ENCODE measurements at places on chromosomes 2 and 18.

DNA sequence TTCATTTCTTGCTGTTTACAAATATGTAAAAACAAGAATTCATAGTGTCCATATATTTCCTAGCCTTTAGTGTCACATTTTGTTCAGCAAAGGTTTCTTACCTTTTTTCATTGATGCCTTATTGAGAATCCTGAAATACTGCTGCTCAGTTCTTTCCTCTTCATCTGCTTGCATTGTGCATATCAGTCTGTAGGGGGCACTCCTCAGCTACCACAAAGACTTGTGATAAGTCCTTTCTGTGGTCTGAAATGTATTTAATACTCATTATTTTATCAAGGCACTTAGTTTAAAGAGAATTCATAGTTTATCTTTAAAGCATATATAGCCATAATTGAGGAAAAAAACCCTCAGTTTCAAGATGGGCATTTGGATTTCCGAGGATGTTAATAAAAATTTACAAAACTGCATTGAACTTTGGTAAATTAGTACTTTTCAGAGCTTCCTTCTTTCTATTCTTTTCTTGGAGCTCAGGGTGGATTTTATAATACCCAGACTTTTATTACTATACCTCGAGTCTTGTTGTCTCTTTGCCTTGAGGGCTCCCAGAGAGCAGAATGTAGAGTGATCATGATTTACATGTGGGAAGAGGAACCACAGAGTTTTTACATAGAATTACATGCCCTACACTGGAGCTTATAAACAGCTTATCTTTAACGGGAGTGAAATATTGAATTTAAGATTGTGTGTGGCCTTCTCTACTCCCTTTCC, 570.1 kb downstream of the PLCL1 start:
- peak; percentile 89 for DNase-seq

GRCh38 chr18:45255197-45255890, 359.9 kb upstream of the SLC14A2 start:
- DNase-seq, result peak; percentile 92

- peak; percentile 89 for DNase-seq
Observed at GRCh38 chr18:3995476-3996102, 459.5 kb downstream of the DLGAP1 start.

DNA sequence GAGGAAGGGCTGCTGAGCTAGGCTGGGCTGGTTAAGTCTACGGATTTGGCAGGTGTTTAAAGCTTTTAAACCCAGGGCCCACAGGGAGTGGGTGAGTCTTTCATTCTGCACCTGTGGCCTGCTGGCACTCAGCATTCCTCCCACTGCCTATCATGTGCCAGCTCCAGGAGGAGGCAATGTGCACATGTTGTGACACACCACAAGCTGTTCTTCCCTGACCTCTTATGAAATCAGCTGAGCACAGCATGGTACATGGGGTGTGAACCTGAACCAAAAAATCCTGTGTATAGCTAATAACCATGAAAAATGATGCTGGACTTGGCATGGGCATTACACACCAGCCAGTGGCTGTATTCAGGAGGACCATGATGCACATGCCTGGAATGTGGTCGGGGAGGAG, 297.9 kb upstream of the MMADHC start:
- DNase-seq, result no peak

GRCh38 chr2:152347076-152347475, 12.1 kb downstream of the FMNL2 start:
- DNase-seq, result no peak

- no peak for DNase-seq
Observed at GRCh38 chr18:46160050-46160798, 56.0 kb downstream of the HAUS1 start.

- DNase-seq, result no peak
Observed at GRCh38 chr2:203543898-203544328, 8.8 kb upstream of the RAPH1 start.

- no peak for DNase-seq
Observed at GRCh38 chr2:111157798-111158197, 37.1 kb downstream of the BCL2L11 start.

GRCh38 chr2:174053355-174054151, 88.4 kb upstream of the SP3 start:
- DNase-seq, result no peak

GRCh38 chr2:152580714-152581113, 136.5 kb downstream of the PRPF40A start:
- DNase-seq, result no peak

DNA sequence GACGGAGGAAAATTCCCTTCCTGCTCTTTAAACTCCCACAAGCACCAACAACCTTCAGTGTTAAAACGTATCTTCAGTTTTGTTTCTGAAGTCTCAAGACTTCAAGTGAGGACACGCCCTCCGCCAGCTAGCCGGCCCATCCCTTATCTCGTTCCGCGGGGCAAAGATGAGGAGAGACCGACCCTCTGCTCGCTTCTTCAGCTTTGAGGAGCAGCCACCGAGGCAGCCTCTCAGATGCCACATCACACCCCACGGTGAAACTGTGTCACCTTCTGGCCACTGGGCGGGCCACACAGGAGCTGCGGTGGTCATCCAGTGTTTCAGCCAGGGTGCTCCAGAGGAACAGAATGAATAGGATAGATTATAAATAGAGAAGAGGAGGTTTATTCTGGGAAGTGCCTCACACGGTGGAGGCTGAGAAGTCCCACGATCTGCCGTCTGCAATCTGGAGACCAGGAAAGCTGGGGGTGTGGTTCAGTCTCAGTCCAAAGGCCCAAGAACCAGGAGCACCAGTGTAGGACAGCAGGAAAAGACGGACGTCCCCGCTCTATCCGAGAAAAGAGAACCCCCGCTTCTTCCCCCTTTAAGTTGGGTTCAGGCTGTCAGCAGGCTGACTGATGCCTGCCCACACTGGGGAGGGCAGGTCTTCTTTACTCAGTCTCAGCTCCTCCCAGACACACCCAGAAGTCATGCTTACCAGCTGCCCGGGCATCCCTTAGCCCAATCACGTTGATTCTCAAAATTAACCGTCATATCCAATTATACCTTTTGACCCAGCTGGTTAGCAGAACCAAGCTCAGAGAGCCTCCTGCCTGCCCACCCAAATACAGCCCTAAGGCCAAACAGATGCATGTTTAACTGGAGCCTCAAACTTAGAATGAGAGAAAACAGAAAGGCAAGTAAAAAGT, 399.7 kb upstream of the ID2 start:
- DNase-seq, result peak; percentile 47

GRCh38 chr18:73945130-73945792, 202.4 kb downstream of the FBXO15 start:
- DNase-seq, result no peak

DNA sequence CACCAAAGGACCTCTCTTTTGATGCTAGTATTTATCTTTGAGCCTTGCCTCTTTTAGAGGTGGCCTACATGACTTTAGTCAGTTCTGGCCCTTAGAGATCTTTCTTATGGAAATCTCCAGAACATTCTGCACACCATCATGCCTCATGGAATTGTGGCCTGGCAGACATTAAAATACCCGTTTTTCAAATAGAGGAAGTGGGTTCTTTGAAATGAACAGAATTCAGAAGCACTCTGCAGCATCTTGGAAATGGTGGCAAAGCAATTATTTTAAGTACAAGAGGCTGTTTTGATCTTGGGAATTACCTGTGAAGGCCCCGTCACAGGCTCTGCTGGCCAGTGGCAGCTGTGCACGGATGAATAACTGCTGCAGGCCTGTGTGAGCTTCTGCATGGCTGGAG, 40.7 kb upstream of the APCDD1 start:
- DNase-seq, result no peak

- DNase-seq, result no peak
Observed at GRCh38 chr2:108626995-108627394, 92.3 kb upstream of the RANBP2 start.

DNA sequence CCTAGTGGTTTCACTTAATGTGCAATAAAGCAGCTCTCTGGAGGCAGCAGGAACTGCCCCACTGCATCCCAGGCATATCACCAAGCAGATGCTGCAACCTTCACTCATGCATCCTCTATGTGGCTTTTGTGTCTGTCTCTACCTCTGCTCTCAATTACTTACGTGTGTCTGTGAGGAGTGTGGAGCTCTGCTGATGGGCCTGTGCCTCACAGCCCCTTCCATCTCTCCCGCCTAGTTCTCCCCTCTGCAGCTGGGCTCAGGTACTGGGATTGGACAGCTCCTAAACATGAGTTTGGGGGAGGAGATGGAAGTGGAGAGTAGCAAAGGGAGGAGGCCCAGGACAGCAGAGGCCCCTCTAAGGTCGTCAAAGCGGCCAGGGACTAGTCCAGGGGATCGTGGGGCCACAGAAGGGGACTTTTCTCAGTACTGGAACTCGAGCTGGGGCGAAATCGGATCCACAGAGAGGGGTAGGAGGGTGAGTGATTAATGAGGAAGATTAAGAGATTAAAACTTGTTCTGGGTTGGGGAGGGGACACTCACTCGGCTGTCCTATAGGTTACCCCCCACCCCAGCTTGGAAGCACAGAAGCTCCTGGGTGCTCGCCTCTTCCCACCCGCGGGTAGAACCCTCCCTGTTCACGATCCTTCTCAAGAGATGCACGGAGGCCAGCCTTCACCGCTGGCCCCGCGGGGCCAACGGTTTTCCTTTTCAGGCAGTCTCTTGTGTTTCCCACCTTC, 2.1 kb upstream of the LBX2 start:
- no peak for DNase-seq

- DNase-seq, result peak; percentile 71
Observed at GRCh38 chr2:200765139-200765951, 46.4 kb upstream of the BZW1 start.

- DNase-seq, result no peak
Observed at GRCh38 chr2:108907822-108908712, 81.0 kb downstream of the EDAR start.

DNA sequence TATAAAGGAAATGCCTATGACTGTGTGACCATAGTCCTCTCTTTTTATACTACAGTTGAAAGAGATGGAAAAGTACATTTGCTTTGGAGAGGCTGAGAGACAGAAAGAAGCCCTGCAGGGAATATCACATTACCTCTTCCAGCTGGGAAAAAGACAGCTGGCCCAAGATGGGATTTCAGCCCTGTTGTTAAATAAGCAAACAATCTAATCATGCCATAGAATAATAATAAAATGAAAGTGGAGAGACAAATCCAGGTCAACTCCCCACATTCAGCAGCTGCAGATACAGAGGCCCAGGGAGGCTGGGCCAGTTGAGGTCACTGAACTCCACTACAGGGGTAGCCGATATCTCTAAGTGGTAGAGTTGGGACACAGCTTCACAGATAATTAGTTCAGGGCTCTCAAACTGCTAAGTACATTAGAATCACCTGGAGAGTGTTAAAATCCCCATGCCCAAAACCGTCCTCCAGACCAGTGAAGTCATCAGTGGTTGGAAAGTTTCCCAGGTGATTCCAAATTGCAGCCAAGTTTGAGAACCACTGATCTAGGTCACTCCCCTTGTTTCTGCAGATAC, 81.9 kb downstream of the MOGAT1 start:
- DNase-seq, result peak; percentile 81

DNA sequence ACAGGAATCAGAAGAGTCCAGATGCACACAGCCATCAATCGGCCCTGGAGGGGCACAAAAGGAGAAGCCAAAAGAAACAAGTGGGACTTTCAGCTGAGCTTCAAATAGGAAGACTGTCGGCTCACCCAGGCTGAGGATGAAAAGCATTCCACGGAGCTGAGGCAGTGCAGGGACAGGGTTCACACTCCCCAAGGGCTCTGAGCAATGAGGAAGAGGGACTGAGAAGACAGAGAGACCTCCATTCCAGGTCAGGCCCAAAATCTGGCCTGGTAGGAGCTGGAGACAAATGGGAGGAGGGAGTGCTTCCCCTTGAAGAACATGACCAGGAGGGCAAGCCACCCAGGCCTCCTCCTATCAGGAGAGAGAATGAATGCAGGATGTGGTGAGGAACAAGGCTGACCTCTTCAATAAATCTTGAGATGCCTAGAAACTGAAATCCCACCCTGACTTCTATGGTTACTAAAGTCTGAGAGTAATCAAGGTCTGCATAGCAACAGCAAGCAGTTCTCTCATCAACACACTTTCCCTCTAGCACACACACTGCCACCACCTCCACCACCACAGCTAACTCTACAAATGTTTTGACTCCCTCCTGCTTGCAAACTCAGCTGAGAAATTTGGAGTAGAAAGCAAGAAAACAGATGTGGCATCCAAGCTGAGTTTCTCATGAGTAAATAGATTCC, 434.4 kb downstream of the TNS1 start:
- DNase-seq, result peak; percentile 74

DNA sequence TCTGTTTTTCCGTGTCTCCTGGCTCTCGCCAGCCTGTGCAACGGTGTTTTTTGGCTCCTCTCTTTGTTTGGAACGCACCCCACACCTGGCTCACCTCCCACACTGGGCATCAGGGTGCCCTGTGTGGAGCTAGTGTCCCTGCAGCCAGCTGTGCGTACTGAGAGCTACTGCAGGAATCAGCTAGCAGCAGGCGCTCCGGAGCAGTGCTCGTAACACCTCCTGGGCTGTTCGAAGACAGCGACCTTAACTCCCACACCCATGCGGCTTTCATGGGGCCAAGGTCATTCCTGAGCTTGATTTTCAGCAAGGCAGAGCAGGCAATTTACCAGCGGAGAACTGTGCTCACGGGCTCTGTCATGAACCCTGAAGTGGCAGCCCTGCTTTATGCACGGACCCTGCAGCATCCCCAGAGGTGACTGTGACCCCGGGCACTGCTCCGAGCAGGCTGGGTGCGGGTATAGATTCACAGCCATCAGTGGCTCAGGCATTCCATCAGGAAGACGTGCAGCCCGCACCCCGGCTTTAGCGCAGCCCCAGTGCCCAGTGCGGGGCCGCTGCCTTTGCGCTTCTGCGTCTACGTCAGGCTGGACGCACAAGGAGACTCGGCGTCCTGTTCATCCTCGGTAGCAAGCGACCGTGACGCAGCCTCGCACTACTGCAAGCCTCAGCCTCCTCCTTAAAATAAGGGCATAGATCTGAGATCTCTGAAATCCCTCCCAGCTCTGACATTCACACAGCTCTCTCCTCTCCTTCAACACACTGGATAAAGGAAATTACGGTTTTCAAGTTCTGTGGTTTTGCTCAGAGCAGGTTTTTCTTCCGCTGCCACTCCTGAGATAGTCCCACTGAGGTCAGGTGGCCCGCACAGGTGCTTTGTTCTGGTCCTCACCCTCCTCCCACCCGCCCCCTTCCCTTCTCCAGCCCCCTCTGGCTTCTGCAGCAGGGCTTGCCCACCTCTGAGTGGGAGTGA, 58.2 kb downstream of the ADI1 start:
- DNase-seq, result no peak

DNA sequence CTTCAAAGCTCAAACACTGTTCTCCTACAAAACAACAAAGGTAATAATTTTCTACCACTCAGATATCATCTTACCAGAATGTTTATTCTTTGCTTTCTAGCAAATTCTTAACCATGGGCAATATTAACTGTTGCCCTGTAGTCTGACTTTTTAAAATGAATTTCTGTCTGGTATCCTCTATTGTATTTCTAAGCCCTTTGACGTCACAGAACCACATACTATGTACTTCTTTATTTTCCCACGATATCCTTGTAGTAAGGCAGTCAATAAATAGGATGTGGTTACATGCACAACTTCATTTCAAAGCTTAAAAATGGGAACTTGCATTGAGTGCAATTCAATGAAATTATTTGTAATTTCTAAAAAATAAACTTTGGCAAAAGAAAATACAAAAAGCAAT, 58.7 kb downstream of the THADA start:
- DNase-seq, result peak; percentile 33

GRCh38 chr2:133674433-133675331, 106.4 kb upstream of the NCKAP5 start:
- peak; percentile 95 for DNase-seq

- DNase-seq, result no peak
Observed at GRCh38 chr2:25159949-25160348, 8.4 kb downstream of the POMC start.

- DNase-seq, result no peak
Observed at GRCh38 chr2:231926761-231927565, 767 bp upstream of the NPPC start.

- DNase-seq, result no peak
Observed at GRCh38 chr2:70574618-70575017, 21.0 kb upstream of the TGFA start.

GRCh38 chr2:216319771-216320170, 52.5 kb downstream of the MARCHF4 start:
- peak; percentile 52 for DNase-seq
